ENCODE measurements at places on chromosomes 2 and 18.

DNA sequence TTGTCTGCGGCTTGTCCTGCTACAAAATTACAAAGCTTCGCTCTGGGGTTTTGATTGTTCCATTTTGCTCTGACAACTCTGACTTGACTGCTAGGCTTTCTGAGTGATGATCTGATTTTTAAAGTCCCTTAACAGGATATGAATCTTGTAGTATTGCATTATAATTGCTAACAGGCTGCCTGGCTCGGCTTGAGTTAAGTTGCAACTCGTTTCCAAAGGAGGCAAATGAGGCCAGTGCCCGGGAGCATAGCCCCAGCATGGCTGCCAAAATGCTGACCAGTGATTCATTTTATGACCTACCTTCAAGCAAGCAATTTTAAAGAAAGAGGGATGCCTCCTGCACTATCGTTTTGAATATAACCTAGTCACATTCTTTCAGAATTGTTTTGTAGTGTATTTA lies 135.4 kb downstream of the COL6A3 start:
- DNase-seq, result no peak

- no peak for DNase-seq
Measured at GRCh38 chr2:215794829-215795546, 218.4 kb downstream of the MREG start.

- no peak for DNase-seq
Measured at GRCh38 chr2:168685600-168686451, 116.6 kb upstream of the NOSTRIN start.

DNA sequence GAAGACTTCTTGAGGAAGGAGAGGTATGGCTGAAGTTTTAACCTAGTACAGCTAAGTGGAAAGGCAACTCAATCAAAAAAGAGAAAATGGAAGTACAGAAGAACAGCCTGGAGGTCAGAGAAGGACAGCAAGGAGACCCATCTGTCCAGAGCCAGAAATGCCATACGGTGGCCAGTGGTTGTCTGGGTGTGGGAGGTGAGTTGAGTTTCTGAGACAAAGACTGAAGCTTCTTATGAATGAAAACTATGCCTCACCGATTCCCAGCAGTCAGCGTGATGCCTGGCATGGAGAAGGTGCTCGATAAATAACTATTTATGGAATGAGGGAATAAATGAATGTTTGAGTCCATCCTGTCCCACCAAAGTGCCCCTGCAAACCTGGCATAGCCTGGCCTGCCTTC lies 98.8 kb downstream of the MRO start:
- no peak for DNase-seq

GRCh38 chr2:16303273-16303577 lies 362.4 kb downstream of the CYRIA start:
- no peak for DNase-seq

GRCh38 chr2:128594953-128595677 lies 276.4 kb upstream of the HS6ST1 start:
- no peak for DNase-seq

Measured in activated T-helper 9 cell treated with anti-CD3 and anti-CD28 coated beads, Interleukin-2, amount 50 U/mL, for 16 hours (primary cell).